ENCODE measurements at places on chromosomes 5 and 9.

DNA sequence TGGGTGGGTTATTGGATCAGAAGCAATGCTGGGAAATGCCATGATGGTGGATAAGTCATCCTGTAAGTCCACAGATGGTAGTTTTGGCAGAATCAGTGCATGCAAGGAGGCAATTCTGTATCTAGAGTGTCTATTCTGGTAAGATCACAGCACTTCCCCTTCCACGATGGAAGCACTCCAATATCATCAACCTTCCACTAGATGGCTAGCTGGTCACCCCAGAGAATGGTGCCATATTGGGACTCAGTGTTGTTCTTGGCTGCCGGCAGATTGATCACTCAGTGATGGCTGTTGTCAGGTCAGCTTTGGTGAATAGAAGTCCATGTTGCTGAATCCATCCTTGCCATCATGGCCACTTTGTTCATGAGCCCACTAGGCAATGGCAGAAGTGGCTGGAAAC, 553.5 kb downstream of the CSNK1G3 start:
- no peak for DNase-seq

DNA sequence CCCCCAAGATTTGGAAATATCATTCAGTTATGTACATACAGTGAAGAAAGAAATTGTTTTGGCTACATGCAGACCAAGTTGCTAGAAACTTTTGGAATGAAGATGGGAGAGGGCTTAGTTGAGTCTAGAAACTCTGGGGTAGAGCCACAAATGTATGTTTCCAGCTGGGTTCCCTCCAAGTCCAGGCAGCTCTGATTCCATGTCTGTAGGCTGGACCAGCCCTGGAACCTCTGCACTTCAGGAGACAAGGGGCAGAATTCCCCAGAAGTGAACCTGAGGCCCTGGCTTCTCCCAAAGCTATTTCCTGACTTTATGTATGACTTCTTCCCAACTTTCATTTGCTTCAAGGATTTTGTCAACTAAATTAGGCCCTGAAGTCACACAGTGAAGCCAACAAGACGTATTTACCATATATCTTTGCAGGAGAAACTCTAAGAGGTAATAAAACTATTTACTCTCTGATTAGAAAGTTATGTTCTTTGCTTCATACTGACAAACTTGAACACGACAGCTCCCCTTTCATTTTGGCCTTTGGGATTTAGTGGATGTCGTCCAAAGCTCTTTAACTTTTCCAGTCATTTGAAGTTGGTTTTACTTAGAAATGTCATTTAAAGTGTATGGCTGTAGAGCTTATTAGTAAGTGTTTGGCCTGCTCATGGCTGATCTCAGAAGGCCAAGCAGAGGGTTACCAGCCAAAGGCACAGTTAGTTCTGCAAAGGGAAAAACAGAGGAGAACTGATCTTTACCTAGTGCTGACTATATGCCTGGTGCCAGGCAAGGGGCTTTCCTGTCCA, 152.0 kb upstream of the SLC28A3 start:
- DNase-seq: no peak

GRCh38 chr5:143244000-143244736, 159.3 kb downstream of the NR3C1 start:
- DNase-seq: no peak

DNA sequence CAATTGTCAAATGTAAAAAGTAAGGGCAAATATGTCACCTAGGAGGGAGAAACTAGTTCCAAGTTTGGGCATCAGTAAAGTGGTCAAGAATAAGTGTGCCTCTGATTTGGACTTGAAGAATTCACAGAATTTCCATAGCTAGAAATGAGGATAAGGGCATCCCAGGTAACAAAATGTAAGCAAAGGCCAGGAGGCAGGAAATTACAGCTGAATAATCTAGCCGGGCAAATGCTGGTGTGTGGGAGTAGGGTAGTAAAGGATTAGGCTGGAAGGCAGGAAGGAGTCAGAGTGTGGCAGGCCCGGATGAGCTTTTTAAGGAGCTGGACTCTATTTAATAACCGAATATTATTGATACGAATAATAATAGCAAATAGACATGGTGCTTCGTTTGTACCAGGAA, 144.9 kb upstream of the EGFLAM start:
- DNase-seq: no peak

GRCh38 chr5:65802820-65803219, 80.8 kb downstream of the NLN start:
- DNase-seq: no peak

GRCh38 chr9:121217609-121218292, 16.1 kb upstream of the RAB14 start:
- no peak for DNase-seq

GRCh38 chr9:121383715-121384114, 13.7 kb upstream of the STOM start:
- DNase-seq: no peak

GRCh38 chr9:5866272-5866671, 24.4 kb upstream of the MLANA start:
- no peak for DNase-seq

DNA sequence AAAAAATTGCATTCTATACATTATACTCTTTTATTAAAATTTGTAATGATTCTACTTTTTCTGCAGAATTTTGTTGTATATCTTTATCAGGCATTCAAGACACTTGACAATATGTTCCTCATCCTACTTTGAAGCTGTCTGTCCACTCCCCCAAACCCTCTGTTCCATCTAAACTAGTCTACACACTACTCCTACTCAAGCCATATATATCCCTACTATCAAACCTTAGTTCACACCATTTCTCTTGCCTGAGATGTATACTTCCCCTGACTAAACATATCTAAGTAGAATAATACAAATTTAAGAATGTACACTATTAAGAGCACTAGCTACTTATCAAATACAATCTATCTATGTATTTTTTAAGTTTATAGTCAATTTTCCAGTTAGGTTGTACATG, 107.1 kb upstream of the FTMT start:
- DNase-seq: no peak

DNA sequence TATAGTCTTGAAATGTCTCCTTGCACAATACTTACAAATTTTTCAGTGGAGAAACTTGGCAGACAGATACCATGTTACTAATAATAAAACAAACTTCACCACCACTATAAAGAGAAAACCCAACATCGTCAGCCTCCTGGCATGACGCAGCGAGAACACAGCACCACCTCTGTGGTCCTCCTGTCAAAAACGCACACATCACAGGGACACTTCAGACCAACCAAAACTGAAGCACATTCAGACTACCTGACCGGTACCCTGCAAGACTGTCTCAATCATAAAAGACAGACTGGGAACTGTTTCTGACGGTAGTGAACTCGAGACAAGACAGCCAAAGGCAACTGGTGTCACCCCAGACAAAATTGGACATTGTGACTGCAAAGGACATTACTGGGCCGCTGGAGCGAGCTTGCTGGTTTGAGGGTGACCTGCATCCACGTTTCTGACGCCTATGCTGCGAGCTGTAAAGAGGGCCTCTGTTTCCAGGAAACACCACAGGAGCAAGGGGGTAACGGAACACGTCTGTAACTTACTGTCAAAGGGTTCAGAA, 34.4 kb downstream of the NSUN2 start:
- no peak for DNase-seq

DNA sequence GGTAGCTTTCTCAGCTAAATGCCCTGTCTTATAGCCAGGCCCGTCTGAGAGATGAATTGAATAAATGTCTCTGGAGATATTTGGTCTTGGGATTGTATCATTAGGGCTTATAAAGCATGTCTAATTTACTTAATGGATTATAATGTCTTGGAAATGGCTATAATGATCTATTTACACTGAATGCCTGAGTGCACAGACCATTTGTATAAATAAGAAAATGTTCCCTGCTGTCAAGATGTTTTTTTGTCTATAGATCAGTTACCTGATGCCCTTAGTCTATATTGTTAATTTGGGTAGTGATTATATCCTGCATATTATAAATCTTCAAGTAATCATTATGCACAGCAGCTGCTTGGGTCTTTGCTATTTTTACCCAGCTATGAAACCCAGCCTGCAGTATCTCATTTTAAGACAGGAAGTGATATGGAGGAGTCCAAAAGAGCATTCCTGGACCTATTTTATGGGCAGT, 112.9 kb upstream of the ACTBL2 start:
- no peak for DNase-seq

GRCh38 chr9:127628758-127629467, 16.8 kb downstream of the STXBP1 start:
- no peak for DNase-seq

- no peak for DNase-seq
Measured at GRCh38 chr5:168014433-168015123, 276.9 kb upstream of the WWC1 start.

DNA sequence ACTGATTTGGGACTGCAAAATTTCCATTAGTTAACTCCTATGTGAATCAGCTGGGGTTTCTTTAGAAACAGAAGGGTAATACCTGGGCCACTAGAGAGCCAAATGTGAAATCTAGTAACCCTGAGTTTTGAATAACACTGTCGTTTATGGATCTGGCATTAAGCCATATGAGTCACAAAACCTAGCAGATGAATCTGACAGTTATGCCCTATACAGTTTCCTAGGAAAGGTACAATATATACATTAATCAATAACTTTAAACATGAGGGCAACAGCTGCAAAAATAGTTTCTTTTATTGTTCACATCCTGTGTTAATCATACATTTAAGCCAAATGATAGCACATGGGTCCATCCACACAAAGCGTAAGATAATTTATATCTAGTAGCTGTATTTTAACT, 56.9 kb downstream of the PAM start:
- no peak for DNase-seq

GRCh38 chr5:14399054-14399692, 182.4 kb upstream of the OTULINL start:
- DNase-seq: no peak

- DNase-seq: no peak
Measured at GRCh38 chr5:111143910-111144309, 51.8 kb downstream of the WDR36 start.

Measured in stimulated activated CD8-positive, alpha-beta memory T cell treated with anti-CD3 and anti-CD28 coated beads, Interleukin-4, amount 100 ng/mL, for 4 hours (primary cell).